ENCODE measurements at places on chromosomes 3 and 15. TPM values are rescaled to one million over a fixed set of nuclear protein-coding genes. Genes with fewer than 3 reads are reported as not detected.
A peak's percentile ranks its signal among the peaks of the same experiment; 100 is the strongest.

DNA sequence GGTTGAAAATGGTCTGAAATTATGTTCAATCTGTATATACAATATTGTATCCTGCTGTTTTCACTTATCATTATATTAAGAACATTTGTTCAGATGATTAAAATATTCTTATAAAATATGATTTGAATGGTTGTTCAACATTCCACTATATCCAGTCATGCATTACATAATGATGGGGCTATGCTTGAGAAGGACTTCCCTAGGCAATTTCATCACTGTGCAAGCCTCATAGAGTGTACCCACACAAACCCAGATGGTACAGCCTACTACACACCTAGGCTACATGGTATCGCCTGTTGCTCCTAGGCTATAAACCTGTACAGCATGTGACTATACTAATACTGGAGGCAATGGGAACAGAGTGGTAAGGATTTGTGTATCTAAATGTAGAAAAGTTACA lies 30.5 kb downstream of the SLC7A14 start:
- no peak overlapping the region for H3K27ac ChIP-seq
- DNase-seq, result no peak
- no peaks in the 10 kb centered on the region for H3K27me3 ChIP-seq
- no peaks in the 10 kb centered on the region for H3K4me1 ChIP-seq
- no peak overlapping the region for H3K4me3 ChIP-seq

- H3K27me3 ChIP-seq, result no peaks in the 10 kb centered on the region
- no peak overlapping the region for H3K4me3 ChIP-seq
- H3K27ac ChIP-seq, result no peak overlapping the region
- no peaks in the 10 kb centered on the region for H3K36me3 ChIP-seq
- DNase-seq, result no peak
Measured at GRCh38 chr3:127860211-127860696, 37.9 kb upstream of the MGLL start.

DNA sequence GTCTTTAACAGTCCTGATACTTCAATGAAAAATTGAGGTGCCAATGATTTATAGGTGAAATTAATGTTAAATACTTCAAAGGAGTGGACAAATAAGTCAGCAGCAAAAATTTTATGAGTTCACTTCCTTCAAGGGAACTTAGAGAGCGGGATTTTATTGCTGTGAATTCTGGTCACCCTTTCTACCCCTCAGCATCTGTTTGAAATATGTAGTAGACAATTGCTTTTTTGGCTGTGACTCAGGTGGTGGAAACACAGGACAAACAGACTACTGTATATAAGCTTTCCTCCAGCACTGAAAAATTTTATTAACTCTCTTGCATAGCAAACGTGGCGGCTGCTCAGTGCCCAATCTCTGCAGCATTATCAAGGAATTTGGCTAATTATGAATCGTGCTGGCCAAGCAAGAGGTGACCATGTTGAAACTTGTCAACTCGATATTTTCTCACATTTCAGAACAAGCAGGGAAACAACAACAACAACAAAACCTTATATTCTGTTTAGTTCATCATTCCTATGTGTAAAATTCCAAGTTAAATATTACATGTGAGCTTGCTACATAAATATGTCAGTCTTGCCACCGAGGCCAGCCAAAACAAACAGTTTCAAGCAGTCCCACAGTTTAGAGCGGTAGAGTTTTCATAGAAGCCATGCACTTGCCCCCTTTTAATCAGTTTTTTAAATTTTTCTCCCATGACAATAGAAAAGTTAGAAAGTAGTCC lies 420.2 kb downstream of the FOXP1 start:
- peaks cover 4% of the 10 kb centered on the region for H3K36me3 ChIP-seq
- H3K4me1 ChIP-seq, result peaks cover 15% of the 10 kb centered on the region
- H3K4me3 ChIP-seq, result no peak overlapping the region
- no peak overlapping the region for H3K27ac ChIP-seq

DNA sequence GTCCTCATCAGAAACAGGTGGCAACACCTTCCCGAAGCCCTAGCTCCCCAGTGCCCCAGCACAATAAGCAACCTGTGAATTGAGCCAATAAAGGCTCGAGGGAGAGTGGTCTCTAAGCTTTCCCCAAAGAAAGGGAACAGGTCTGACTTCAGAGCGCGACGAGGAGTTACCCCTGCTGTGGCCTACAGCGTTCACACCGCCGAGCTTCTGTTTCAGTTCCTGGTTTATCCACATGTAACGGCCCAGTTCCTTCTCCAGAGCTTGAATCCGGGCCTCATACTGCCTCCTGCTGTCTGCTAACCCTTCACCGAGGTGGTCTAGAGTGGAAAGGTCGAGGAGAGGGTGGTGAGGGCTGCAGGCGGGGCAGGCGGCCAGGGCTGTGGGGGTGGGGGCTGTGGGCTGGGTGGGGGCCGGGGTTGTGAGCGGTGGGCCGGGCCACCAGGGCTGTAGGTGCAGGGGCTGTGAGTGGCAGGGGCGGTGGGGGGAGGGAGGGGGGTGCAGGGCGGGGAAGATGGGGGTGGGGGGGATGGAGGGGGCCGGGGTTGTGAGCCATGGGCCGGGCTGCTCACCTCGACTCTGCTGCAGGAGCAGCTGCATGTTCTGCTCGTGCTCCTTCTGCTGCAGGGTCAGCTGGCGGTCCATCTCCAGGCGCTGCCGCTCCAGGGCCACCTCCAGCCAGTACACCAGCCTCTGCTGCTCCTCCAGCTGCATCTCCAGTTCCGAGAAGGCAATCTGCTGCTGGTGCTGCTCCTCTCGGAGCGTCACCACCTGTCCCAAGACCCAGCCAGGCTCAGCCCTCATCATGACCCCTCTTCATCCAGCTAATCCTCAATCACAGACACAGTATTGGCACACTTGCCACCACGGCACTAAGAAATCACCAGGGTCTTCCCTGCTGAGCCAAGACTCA lies 26.2 kb downstream of the KIF7 start:
- H3K4me1 ChIP-seq, result no peaks in the 10 kb centered on the region
- H3K4me3 ChIP-seq, result no peak overlapping the region
- H3K27ac ChIP-seq, result no peak overlapping the region
- no peaks in the 10 kb centered on the region for H3K27me3 ChIP-seq
- H3K36me3 ChIP-seq, result peaks cover 55% of the 10 kb centered on the region

DNA sequence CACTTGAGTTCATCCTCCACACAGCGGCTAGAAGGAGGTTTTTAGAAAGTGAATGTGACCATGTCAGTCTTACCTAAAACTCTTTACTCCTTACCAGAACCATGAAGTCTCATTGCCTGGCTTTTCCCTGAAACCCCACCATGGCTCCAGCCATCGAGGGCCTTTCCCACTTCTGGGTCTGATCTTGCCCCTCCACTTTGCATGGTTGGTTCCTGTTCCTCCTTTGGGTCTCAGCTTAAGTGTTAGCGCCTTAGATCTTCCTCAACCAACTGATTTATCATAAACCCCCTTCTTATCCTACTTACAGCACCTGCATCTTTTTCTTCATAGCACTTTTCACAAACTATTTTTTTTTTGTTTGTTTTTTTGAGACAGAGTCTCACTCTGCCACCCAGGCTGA lies 45.9 kb upstream of the ULK4 start:
- H3K27ac ChIP-seq, result no peak overlapping the region
- DNase-seq, result no peak
- peaks cover 3% of the 10 kb centered on the region for H3K4me1 ChIP-seq

DNA sequence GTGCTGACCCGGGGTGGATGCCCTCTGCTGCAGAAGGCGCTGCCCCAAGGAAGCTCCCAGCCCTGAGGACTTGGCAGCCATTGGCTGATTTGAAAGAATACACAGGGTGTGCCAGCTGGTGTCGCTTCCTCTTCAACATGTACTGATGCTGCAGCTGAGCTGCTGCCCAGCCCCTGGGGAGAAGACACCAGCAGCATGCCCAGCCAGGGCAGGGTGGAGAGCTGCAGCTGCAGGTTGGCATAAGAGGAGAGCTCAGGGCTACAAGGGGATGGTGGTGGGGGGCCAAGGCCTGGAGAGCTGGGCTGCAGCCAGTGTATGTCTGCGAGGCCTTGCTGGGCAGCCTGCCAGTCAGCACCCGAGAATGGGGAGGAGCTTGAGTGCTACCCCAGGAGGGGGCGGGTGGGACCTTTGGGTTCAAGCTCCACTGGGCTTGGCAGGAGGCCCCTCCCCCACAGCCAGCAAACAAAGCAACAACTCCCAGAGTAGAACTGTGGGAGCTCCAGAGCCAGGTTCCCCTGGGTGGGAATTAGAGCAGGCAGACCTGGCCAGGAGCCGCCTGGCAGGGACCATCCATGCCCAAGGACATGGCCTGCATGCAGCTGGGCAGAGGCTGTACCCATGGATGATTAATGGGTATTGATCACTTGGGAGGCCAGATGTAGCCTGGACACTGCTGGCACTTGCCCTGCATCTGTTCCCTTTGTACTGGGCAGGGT lies 9.2 kb upstream of the SEMA4B start:
- H3K4me3 ChIP-seq, result peak overlapping the region; percentile 29
- H3K4me1 ChIP-seq, result peaks cover 58% of the 10 kb centered on the region
- no peaks in the 10 kb centered on the region for H3K27me3 ChIP-seq
- H3K36me3 ChIP-seq, result no peaks in the 10 kb centered on the region

DNA sequence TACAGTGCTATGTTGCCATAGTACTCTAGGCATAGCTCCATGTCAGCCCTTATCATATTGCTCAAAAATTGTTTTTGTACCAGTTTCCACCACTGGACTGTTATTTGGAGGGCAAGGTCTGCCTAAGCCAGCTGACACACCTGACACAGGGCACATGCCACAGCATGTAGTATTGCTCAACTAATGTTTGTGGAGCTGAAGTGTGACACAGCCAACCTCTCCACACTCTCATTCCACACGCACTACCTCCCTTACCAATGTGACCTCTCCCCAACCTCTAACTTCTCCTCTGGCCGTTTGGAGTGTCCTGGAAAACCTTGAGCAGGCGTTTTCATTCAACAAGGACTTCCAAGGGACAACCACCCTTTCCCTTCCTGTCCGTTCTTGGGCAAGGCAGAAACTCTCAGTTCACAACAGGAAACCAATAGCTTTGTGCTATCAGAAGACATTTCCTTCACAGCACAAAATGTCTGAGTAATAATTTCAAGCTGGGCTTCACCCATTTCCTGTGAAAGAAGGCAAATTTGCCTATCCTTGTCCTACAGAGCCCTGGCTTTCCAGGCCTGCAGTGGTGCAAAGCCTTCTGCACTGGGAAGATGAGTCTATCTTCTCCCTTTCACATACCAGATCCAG lies 38.4 kb downstream of the TLNRD1 start:
- peaks cover 31% of the 10 kb centered on the region for H3K4me1 ChIP-seq
- no peak for DNase-seq
- no peaks in the 10 kb centered on the region for H3K36me3 ChIP-seq
- no peaks in the 10 kb centered on the region for H3K27me3 ChIP-seq
- H3K4me3 ChIP-seq, result no peak overlapping the region
- H3K27ac ChIP-seq, result peak overlapping the region; percentile 68

DNA sequence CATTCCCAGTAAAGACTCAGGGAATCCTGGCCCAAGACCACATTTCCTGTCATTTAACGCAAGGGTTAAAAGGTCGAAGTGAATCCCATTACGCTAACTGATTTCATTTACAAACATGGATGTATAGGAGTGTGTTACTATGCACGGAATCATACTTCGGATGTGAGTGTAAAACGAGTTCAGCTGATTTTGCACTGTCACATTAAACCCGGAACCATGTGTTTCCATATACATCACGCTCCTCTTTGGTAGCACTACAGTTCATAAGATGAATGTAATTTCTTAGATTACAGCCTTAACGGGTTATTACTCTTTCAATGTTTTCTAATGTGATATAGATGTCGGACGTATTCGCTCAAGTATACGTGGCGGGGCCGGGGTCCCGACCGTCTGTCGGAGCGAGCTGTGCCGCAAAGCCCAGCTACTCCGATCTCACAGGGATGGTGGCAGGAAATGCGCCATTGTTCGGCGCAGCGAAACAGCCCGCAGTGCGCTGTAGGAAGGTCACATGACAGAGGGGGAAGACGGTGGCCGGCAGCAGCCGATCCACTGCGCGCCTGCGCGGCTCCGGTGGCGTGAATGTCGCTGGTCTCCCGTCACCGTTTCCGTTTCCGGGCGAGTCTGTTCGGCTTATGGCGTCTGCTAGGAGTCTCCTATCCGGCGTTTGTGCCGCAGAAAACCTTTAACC lies 97.3 kb downstream of the NPAP1 start:
- peak; percentile 69 for DNase-seq
- H3K36me3 ChIP-seq, result no peaks in the 10 kb centered on the region
- peak overlapping the region; percentile 66 for H3K27ac ChIP-seq
- H3K4me3 ChIP-seq, result peak overlapping the region; percentile 63
- no peaks in the 10 kb centered on the region for H3K4me1 ChIP-seq

- H3K4me1 ChIP-seq, result no peaks in the 10 kb centered on the region
- H3K27me3 ChIP-seq, result peaks cover 28% of the 10 kb centered on the region
Measured at GRCh38 chr3:151299006-151299405, 17.6 kb downstream of the GPR87 start.

DNA sequence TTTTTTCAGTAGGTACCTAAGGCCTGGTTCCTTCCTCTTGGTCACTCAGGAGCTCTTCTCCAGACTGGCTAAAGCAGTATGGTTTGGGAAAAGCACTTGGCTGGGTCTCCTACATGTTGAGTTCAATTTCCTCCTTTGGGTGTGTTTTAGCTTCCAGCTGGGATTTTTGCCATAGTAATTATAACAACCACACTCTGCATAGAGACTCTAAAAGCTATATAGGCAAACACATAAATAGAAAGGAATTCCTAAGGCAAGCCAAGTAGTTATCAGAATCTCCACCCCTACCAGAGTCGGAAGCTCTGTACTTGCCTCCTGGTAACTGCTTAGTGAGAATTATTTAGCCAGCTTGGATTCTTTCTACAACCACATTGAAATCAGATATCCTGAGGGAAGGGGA lies 48.6 kb downstream of the FOXL2 start:
- peak overlapping the region; percentile 83 for H3K27ac ChIP-seq
- H3K4me1 ChIP-seq, result peaks cover 34% of the 10 kb centered on the region
- no peaks in the 10 kb centered on the region for H3K27me3 ChIP-seq
- H3K36me3 ChIP-seq, result no peaks in the 10 kb centered on the region

- no peaks in the 10 kb centered on the region for H3K4me1 ChIP-seq
- peaks cover 10% of the 10 kb centered on the region for H3K36me3 ChIP-seq
- no peak overlapping the region for H3K4me3 ChIP-seq
- no peak for DNase-seq
Measured at GRCh38 chr3:32257641-32258438, 19.4 kb downstream of the CMTM8 start.

DNA sequence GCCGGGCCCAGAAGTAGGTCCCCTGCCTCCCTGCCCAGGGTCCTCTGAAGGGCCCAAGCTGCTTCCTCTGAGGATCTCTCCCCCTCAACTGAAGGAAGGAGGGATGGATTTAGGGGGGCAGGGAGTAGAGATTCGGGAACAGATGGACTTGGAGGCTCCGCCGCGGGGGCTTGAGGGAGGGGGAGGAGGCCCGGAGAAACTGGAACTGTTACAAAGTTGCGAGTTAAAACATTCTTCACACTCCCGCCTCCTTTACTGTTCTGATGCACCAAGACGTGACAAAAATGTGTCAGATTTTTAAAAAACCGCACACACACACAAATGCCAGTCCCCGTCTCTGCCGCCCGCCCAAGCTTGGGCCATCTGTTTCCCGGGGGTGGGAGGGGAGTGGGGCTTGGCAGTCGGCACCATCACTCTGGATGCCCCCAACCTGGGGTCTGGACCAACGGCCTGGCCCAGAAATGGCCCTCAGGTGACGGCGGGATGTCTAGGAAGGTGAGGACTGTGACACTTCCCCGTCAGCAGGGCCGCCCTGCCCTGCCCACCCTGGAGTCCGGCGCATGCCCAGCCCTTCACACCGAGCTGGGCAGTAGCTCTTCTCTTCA lies 25.0 kb upstream of the LINGO1 start:
- no peaks in the 10 kb centered on the region for H3K4me1 ChIP-seq
- H3K4me3 ChIP-seq, result no peak overlapping the region
- DNase-seq, result no peak
- H3K36me3 ChIP-seq, result no peaks in the 10 kb centered on the region

EPHB1 gene
- 1.3 TPM for total RNA-seq

ASB14 gene
- 23.3 TPM for total RNA-seq

CPA3 gene
- total RNA-seq, result 1.4 TPM
